ENCODE measurements at places on chromosomes 11 and 22.

DNA sequence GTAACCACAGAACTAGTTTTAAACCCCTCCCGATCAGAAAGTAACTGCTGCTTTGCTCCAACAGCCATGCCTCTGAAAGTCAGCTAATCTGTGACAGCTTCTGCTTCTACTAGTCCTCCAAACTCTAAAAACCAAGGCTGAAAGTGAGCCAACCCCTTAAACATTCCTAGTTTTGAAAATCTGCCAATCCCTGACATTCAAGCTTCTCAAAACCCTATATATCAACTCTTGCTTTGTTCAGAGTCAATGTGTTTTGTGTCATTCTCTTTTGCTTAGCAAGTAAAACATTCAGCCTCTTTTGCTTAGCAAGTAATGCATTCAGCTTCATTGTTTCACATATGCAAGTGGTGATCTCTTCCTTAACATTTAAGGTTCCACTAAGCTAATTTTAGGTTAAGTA, 56.9 kb downstream of the ATG16L2 start:
- DNase-seq: no peak

DNA sequence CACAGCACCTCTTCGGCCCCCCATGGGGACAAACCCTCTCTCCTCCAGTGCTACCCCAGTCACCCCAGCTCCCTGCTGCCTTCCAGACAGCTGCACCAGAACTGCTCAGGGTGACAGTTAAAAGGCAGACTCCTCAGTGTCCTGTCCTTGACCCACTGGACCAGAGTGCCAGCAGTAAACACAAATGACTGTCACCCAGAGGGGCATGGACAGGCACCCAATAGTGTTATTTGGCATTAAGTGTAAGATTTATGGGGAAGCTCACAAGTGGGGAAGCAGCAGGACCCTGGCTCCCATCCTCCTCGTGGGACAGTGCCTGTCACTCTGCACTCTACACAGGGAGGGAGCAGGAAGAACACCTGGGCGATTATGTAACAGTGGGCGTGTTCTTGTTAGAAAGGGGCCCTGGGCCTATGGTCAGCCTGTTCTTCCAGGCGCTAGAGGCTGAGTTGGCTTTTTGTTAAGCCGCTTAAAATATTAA, 5.0 kb downstream of the RPS19BP1 start:
- no peak for DNase-seq

DNA sequence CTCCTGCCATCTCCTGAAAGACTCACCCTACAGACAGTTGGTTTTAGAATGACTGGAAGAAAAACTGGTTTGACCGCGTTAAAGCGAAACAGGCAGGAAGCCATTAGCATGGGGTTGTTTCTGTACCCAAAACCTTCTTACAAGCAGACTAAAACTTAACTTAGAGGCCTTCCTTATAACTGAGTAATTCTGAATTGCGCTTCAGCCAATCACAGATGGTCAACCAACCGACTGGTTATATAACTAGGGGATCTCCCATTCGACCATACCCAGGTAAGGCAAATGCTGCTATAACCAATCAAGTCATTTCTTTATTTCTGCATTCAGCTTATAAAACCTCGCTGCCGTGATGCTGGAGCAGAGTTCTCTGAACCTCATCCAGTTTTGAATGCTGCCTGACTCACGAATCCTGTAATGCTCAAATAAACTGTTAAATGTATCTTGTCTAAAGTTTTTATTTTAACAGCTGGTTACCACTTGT, 87.8 kb upstream of the DRD2 start:
- no peak for DNase-seq

- DNase-seq: no peak
These were observed 132.1 kb downstream of the OSBP2 start for GRCh38 chr22:30826670-30827355.

GRCh38 chr11:16598906-16599305, 139.5 kb upstream of the C11orf58 start:
- DNase-seq: no peak

Data from nephron progenitor cell (in vitro differentiated cells).